ENCODE measurements at places on chromosomes 12 and 14.

DNA sequence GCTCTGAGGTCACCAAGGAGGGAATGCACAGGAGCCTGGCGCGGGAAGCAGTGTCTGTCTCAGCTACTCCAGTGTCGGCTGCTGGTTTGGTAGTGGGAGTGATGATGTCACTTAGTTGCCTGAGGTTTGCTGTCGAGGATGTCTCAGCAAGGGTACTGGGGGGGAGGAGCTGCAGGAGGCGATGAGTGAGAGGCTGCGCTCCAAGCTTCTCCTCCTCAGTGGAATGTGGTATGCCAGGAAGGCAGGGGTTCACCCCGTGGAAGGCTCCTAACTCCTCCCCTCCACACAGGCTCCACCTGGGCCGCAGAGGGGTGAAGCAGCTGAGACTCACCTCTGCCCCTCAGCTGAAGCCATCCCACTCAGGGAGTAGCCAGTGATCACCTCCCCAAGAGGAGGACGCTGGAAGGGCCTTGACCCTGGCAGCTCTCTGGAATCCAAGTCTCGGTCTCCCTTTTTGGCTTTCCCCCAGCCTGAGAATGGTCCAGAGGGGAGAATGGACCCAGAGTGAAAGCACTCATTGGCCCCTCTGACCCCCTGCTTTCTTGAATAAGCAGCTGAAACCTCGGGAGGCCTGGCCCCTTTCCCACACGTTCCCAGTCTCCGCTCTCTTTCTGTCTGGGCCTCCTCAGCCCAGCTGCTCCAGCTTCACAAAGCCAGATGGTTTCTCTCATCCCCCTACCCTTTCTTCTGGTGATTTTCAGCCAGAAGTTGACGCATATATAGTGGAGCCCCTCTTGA, 178.9 kb upstream of the FKBP4 start:
- DNase-seq = no peak

DNA sequence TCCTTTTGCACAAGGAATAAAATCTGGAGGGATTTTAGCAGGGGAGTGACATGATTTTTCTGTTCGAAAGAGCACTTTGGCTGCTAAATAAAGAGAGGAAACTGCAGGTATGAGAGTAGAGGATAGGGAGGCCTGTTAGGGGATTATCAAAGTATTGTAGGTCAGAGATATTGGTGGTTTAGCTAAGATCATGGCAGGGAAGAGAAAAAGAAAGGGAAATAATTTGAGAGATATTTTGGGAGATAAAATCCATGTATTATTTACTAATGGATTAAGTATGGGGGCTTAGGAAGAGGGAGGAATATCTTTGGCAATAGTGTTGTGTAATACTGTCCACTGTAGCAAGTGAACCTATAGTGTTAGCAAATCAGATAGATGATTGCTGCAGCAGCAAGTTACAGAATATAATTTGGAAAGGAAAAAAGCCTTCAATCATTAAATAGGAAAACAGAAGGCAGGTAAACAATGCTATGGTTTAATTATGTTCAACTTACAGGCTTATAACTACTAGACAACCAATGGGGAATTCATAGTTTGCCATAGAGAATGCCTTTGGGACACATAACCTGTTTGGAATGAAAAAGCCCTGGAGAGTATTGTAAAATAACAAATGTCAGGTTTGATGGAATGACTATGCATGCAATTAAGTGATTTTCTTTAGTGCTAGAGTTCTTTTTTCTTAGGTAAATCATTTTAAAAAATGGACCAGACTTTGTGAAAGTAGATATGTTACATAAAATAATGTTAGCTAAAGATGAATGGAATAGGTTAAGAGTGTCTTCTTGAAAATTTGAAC, 50.5 kb downstream of the ADIPOR2 start:
- DNase-seq = no peak

DNA sequence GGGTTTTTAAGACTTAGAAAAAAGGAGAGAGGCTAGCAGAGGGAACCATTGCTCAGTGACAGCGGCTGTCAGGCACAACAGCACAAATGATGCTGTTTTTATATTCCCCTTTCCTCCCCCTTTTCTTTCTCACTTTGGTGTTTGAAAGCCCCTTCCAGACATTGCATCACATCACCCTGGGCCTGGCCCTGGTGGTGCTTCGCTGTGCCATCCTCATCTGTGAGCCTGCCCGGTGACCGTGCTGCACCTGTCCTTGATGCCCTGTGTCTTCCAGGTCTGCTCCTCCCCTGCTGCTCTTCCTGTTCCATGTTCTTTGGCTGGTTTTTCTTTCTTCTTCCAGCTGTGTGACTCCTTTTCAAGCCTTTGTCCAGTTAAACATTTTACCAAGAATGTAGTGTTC, 24.8 kb downstream of the KLC1 start:
- DNase-seq = no peak

- DNase-seq = peak; percentile 54
Measured at GRCh38 chr12:76927170-76927784, 48.5 kb upstream of the CSRP2 start.

DNA sequence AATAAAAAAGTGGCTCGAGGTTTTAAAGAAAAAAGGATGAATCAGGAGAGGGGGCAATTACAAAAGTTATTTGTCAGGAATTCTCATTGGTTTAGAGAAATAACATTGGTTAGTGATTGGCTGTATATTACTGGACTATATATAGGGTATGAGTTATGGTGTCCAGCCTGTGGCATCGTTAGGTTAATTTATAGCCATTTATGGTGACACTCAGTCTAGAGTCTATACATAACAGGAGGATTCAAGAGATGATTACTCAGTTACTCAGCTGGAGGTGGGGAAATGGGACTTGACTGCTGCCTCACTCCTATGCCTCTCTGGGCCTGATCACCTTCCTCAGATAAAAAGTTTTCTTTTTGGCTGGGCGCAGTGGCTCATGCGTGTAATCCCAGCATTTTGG, 25.6 kb upstream of the NFYB start:
- DNase-seq = no peak

GRCh38 chr12:45773747-45774146, 44.2 kb downstream of the ARID2 start:
- DNase-seq = no peak

- DNase-seq = no peak
Measured at GRCh38 chr14:36275741-36276140, 44.7 kb downstream of the MBIP start.

DNA sequence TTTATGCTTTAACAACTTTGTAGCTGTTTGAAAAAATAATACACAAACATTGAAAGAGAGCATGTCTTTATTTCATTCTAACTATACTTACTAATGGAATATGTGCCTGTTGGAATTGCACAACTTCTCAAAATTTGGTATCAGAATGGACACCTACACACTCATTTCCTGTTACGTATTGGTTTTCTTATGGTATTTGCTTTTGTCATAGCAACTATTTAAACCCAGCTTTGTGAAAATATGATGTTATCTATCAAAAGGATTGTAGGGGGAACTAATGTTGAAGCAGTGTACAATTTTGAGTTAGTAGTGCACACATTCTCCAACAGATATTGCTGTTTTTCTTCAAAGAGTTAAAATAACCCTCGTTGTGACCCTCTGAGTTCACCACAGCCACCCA, 52.6 kb downstream of the RBMS2 start:
- peak; percentile 44 for DNase-seq

DNA sequence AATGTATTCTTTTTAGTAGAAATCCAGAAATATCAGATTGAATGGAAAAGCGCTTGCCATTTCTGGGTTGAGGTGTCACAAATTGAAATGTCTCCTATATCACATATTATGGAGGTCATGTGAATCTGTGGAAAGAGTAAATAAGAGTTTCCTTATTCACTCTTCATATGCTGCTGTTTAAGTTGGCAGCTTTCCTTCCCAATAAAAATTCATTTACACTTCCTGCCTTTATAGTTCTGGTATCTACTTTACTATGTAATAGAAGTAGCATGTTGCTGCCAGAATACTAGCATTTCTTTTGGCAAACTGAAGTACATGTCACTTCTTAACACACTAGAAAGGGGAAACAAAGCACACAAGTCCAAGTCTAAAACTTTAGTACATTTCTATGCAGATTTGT, 60.8 kb downstream of the SDR9C7 start:
- DNase-seq = no peak

DNA sequence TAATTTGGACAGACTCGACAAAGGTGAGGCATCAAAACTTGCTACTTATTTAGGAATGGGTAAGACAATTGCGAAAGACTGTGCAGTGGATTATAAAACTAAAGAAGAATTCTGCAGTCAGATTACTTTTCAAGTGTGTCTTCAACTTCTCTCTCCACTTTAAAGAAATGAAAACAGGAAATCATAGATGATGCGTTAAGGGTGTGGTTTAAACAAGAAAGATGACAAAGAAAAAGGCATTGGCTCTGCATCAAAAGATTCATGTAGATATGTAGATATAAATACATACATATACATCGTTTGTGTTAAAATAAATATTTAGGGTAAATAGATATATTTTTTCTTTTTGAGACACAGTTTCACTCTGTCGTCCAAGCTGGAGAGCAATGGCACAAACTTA, 74.6 kb upstream of the PARP11 start:
- peak; percentile 19 for DNase-seq

DNA sequence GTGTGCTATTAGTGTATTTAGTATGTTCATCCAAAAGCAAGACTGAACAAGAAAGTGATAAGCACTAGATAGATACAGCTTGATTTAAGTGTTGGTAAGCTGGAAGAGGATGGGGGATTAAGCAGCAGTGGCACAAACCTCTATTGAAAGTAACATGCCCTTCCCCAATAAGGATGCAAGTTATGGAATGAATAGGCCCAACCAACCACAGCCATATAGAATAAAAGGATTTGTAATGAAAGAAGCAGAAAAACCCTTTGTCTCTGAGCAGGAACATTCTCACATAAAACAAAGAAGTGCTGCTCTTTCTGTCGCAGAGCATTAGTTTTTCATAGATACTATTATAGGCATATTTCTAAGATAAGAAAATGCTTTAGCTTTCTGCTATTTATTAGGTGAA, 310.7 kb downstream of the IPO8 start:
- DNase-seq = no peak

DNA sequence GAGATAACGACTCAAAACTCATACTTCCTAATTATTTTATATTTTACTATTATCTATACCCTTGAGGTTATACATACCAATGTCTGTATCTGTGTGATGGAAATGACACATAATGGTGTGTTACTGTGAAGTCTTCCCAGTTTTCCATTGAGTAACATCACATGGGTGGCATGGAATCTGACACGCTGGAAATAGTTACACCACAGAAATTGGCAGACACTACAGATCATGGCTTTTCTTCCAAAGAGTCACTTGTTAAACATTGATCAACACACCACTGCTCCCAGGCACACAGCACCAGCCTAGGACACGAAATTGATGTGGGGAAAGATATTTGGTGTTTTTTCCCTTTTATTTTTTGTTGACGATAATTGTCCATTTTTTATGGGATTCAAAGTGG, 33.0 kb upstream of the VWF start:
- DNase-seq = no peak

- no peak for DNase-seq
Measured at GRCh38 chr14:29156096-29156495, 389.5 kb downstream of the FOXG1 start.

GRCh38 chr12:42260518-42260917, 22.5 kb upstream of the YAF2 start:
- DNase-seq = no peak

- no peak for DNase-seq
Measured at GRCh38 chr12:131221061-131221956, 267.6 kb downstream of the ADGRD1 start.

GRCh38 chr14:75476274-75476995, 45.8 kb upstream of the BATF start:
- DNase-seq = no peak

DNA sequence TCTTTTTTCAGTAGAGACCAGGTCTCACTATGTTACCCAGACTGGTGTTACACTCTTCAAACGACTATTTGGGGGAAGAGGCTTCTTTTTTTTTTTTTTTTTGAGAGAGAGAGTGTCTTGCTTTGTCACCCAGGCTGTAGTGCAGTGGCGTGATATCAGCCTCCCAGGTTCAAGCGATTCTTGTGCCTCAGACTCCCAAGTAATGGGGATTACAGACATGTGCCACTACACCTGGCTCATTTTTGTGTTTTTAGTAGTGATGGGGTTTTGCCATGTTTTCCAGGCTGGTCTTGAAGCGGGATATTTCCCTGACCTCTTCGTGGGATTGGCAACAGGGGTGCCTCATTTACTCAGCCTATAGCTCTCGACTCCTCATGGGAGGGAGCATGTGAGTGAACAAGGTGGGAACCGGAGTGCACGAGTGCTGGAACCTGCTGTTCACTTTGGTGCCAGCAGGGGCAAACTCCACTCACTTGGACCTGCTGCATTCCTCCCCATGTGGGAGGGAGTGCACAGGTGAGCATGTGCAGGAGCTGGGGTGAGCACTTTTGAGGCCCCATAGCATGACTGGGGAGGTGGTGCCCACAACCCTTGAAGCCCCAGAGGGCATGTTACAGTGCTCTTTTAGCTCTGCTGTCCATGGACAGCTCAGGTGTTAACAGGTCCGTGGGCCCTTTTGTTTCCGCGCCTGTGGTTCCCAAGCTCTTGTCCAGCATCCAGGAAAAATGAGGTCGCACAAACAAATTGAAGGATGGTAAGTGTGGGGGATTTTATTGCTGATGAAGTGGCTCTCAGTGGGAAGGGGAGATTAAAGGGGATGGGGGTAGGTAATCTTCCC, 79.1 kb upstream of the HECTD1 start:
- no peak for DNase-seq

GRCh38 chr14:54369343-54369742, 27.5 kb upstream of the CDKN3 start:
- DNase-seq = no peak

- no peak for DNase-seq
Measured at GRCh38 chr12:132377147-132377546, 47.8 kb upstream of the GALNT9 start.

DNA sequence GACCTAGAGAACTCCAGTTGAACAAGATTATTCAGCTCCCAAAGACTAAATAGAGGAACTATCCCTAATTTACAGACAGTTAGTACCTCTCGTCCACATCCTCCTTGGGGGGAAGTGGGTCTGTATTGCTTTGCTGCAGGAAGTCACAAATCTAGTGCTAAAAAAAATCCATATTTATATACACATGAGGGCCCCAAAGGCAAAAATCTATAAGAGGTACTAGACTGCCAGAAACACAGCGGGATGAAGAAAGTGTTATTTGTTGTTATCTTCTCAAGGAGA, 190.1 kb downstream of the TTC8 start:
- DNase-seq = no peak

GRCh38 chr12:100717733-100718067, 76.9 kb upstream of the ANO4 start:
- DNase-seq = no peak

- no peak for DNase-seq
Measured at GRCh38 chr14:35240231-35240630, 52.0 kb upstream of the PSMA6 start.

- no peak for DNase-seq
Measured at GRCh38 chr12:13505224-13505623, 308.7 kb downstream of the EMP1 start.

GRCh38 chr14:87687420-87687819, 305.6 kb downstream of the GALC start:
- no peak for DNase-seq
